ENCODE measurements at places on chromosomes 16 and 17.

GRCh38 chr16:87074641-87075318 lies 242.4 kb downstream of the C16orf95 start:
- DNase-seq: no peak

- DNase-seq: no peak
Observed at GRCh38 chr17:72618001-72618509, 474.4 kb downstream of the SLC39A11 start.

- DNase-seq: peak; percentile 72
Observed at GRCh38 chr17:34131386-34131785, 123.7 kb upstream of the CCL2 start.

GRCh38 chr17:2151358-2152033 lies 96.6 kb downstream of the HIC1 start:
- no peak for DNase-seq

DNA sequence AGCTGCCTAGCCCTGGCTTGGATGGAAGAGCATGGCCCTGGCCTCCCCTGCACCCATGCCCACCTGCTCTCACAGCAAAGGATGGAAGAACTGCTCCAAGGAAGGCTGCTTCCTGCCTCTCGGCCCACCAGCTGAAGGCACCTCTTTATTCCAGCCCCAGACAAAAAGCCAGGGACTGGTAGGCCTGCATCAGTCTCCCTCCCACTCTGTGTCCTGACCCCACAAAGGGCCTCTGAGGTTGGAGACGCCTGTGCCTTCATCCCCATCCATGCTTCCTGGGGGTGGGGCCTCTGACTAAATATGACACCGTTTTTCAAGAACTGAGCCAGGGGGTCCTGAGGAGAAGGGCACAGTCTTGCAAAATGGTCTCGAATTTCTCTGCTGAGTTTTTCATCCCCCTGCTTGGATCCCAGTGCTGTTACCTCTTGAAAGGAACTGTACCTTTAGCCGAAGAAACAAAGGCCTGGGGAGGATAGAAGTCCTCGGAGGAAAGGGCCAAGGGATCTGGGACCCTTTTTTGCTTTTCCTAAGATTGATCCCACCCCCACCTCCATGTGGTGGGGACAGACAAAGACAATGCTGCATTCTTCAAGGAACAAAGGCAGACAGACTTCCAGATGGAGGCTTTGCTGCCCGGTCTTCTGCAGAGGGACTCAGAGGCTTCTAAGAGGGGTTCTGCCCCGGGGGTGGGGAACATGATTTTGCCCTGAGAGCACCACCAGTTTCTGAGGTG lies 5.2 kb downstream of the C17orf50 start:
- DNase-seq: no peak

GRCh38 chr16:30711712-30712111 lies 12.7 kb downstream of the SRCAP start:
- no peak for DNase-seq

GRCh38 chr16:80544326-80544725 lies 3.5 kb downstream of the DYNLRB2 start:
- no peak for DNase-seq

- DNase-seq: no peak
Observed at GRCh38 chr17:43671031-43671692, 9.4 kb upstream of the MEOX1 start.

GRCh38 chr17:32323046-32323445 lies 18.9 kb downstream of the C17orf75 start:
- no peak for DNase-seq

DNA sequence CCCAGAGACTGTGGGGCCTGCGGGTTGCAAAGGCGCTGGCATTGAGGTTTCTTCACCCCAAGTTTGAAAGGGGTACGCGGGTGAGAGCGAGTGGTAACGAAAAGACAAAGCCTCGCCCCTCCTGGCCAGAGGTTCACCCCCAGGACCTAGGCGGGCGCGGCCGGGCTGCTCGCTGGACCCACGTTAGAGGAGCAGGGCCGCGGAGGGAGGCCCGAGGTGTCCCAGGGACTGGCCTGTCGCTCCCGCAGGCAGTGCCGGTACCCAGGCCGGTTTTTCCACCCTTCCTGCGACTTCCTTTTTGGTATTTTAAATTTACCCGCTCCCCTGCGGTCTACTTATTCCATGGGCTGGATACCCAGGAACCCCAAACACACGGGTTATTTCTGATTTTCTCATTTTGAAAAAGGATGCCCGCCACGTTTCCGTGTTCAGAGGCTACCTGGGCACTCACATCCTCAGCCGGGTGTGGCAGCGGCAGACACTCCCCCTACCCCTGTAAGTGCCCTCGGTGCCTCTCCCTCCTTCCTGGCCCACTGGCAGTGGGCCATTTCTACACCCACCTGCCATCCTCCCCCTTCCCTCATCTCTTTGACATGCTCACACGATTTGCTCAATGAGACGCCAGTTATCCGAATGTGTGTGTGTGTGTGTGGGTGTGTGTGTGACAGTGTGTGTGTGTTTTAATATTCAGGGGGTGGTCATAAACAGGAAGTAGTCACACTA lies 1.6 kb upstream of the FOXL1 start:
- DNase-seq: no peak

- DNase-seq: no peak
Observed at GRCh38 chr16:20956319-20956718, 55.7 kb downstream of the LYRM1 start.

DNA sequence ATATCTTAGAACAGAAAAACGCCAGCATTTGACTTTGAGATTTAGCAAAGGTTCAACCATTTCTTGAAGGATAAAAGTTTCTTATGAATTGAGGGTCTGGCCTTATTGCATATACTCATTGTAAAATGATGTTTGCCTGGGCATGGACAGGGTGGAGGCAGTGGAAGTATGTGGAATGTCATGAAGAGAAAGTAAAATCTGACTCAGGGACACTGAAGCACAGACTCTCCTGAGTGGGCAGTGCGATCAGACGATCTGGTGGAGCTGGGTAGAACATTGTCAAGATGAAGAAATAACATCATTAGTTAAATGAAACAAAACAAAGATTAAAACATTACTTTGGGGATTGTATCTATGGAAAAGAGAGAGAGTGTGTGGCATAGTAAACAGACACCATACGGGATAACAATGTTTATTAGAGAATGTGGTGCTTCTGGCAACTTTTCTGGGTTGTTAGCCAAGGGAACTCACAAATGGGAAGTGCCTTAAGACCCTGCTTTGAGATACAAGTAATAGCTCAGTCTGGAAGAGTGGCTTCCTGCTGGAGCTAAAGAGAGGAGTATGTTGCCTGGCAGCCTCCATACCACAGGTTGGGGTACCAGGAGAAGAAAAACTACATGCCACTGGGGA lies 4.4 kb downstream of the MAP3K3 start:
- no peak for DNase-seq

GRCh38 chr16:13038591-13038990 lies 137.2 kb downstream of the SHISA9 start:
- DNase-seq: no peak

- no peak for DNase-seq
Observed at GRCh38 chr17:37483311-37484039, 6.2 kb upstream of the DUSP14 start.

- DNase-seq: no peak
Observed at GRCh38 chr17:69505740-69506139, 91.2 kb downstream of the MAP2K6 start.

GRCh38 chr17:73600103-73600871 lies 44.0 kb downstream of the SDK2 start:
- DNase-seq: peak; percentile 21

DNA sequence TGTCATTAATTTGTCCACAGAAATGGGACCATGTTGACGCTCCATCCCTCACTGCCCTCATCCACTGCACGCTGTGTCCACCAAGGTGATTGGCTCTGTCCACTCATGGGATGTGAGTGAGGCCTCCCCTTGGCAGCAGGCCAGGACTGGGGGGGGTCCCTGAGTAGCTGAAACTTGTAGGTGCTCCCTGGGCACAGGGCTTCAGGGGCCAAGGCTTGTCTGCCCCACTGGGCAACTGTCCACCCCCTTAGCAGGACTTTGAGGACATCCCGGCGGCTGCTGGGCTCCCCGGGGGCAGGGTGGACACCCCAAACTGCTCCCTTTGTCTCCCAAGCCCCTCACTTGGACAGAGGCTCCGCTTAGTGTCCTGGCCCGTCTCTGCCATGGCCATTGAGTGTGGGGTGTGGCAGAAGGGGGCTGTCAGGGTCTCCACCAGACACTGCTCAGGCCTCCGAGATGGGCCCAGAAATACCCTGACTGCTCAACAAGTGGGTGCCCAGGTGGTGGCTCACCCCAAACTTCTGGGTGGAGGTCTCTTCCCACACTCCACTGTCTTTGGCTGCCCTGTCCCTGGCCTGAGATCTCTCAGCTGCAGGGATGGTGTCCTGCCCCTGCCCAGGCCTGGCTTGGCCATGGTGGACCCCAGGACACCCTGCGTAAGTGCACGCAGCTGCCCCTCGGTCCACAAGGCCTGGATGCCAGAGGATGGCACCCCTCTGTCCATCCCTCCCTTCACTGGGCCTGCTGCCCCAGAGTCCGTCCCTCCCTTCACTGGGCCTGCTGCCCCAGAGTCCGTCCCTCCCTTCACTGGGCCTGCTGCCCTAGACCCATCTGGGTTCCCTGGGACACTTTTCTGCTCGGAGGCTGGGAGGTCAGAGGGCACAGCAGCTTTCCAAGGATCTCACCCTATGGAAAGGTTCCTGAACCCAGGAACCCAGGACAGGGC lies 2.9 kb upstream of the RAB40C start:
- no peak for DNase-seq

- no peak for DNase-seq
Observed at GRCh38 chr16:11088074-11088730, 143.8 kb downstream of the CLEC16A start.

DNA sequence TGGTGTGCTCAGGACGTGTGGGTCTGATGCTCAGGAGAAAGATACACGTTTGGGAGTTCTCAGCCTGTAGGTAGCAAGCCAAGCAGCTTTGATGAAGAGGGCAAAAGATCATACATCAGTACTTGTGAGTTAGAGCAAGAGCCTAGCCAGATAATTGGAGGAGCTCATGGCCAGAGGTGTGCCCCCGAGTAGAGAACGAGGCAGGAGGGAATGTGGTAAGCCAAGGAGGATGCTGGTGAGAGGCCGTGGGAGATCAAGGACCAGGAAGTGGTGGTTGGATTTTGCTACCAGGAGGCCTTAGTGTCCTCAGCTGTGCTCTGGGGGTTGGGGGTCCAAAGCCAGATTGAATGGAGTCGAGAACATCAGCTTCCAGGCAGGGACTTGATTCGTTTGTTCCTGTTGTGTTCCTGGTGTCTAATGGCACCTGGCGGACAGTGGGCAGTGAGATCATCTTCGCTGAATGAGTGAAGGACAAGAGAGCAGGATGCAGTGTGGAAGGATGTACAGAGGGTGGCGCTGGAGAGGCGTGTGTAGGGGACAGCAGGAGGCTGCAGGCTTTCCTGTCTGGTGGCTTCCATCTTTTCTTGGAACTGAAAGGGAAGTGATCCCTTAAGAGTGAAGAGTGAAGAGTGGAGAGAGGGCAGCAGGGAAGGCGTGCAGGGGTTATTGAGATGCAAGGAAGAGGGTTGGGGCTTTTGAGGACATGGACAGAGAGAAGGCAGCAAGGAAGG lies 11.6 kb downstream of the FBXL19 start:
- DNase-seq: peak; percentile 64
